Spleen (tissue), 13 donors: ENCODE measurements at places on chromosomes 5 and 9. TPM values are rescaled to one million over a fixed set of nuclear protein-coding genes. Genes with fewer than 3 reads are reported as not detected.

TMEM171 gene
- 26.9 TPM for total RNA-seq

HEMGN gene
- 0.76 TPM for total RNA-seq

DNA sequence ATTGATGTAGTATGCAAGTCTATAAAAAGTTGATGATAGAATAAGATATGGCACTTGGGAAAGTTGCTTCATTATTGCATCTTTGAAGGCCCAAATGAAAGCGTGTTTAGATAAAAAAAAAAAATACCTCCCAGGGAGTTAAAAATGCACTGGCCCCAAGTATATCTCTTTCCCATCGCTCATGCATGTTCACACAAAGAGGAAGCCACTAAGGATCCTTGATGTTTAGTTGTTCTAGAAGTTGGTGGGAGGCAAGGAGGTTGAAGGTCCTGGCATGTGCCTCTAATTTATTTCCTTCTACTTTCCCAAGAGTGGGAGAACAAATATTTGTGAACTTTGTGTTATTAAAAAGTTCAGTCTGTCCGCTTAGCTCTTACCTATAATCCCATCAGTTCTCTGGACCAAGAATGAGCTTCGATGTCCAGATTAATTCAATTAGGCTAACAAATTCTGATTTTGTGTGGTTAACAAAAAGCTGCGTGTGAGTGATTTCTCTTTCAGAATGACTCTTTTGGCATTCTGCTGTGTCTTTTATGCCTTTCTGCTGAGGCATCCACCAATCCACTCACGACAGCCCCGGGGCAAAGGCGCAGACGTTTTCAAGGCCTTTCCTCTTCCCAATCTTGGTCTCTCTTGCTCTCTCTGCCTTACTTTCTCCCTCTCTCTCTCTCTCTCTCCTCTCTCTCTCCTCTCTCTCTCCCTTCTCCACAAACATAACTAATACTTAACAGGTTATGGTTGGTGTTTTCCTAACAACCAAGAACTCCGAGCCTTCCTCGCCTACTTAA is 135.1 kb upstream of the ERCC6L2 start:
- no peak overlapping the region for H3K4me3 ChIP-seq
- no peaks in the 10 kb centered on the region for H3K27me3 ChIP-seq
- H3K36me3 ChIP-seq = no peaks in the 10 kb centered on the region
- H3K4me1 ChIP-seq = no peaks in the 10 kb centered on the region
- H3K27ac ChIP-seq = no peak overlapping the region
- DNase-seq = no peak

KIF4B gene
- not detected for total RNA-seq

- no peaks in the 10 kb centered on the region for H3K36me3 ChIP-seq
- DNase-seq = no peak
- H3K4me3 ChIP-seq = no peak overlapping the region
- peaks cover 16% of the 10 kb centered on the region for H3K4me1 ChIP-seq
- H3K27me3 ChIP-seq = no peaks in the 10 kb centered on the region
Observed at GRCh38 chr9:76561900-76562299, 102.9 kb downstream of the GCNT1 start.

- H3K36me3 ChIP-seq = no peaks in the 10 kb centered on the region
- no peak for DNase-seq
- H3K27ac ChIP-seq = peak overlapping the region; percentile 21
- H3K4me3 ChIP-seq = no peak overlapping the region
Observed at GRCh38 chr5:116562669-116563068, 12.0 kb downstream of the SEMA6A start.

NDUFAF2 gene
- total RNA-seq = 12.7 TPM

GRCh38 chr9:120912958-120913646 is 13.5 kb downstream of the TRAF1 start:
- H3K27ac ChIP-seq = no peak overlapping the region
- DNase-seq = no peak
- no peaks in the 10 kb centered on the region for H3K4me1 ChIP-seq

PRDM9 gene
- not detected for total RNA-seq

NKD2 gene
- 23.5 TPM for total RNA-seq
